Dorsolateral prefrontal cortex (tissue), 122 donors: ENCODE measurements at places on chromosomes 5 and 9. TPM values are rescaled to one million over a fixed set of nuclear protein-coding genes. Genes with fewer than 3 reads are reported as not detected.

- no peak for DNase-seq
Measured at GRCh38 chr5:143676802-143677201, 135.2 kb upstream of the HMHB1 start.

The CD274 gene
- total RNA-seq, result 3.1 TPM

- DNase-seq, result no peak
Measured at GRCh38 chr5:11918463-11919045, 14.3 kb upstream of the CTNND2 start.

The SLC24A2 gene
- 278 TPM for total RNA-seq

GRCh38 chr9:101027236-101027635 lies 1.3 kb upstream of the PLPPR1 start:
- DNase-seq, result no peak

The PHF24 gene
- total RNA-seq, result 170 TPM

DNA sequence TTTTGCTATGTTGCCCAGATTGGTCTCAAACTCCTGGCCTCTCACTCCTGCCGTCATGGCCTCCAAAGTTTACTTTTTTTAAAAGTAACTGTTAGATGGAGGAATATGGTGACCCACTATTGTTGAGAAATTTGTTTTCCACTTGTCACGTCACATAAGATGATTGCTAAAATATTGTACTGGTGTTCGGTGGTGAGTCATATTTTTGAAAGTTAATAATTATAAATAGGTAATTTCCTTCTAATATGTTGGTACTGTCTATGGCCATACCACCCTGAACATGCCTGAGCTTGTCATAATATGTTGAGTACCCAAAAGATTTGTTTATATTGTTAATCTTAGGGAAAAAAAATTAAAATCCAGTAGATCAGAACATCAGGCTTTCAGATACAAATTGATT lies 22.6 kb downstream of the RMI1 start:
- DNase-seq, result no peak

The GRIA1 gene
- total RNA-seq, result 101 TPM
